ENCODE measurements at places on chromosomes 2 and 18.

DNA sequence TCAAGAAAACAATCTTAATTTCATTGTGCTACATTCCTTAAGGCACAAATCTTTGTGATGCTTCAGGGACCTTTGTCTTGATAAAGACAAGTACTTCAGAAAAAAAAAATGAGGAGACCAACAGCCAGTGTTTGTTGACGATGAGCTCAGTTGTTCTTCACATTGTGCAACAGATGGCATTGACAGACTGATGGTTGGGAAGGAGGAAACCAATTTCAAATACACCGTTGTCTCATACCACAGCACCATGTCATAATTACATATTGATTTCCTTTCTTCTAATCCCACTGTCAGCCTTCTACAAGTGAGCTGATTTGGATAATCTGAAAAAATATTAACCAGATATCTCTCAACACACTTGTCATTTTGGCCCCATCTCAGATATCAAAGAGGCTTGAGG, 53.7 kb upstream of the GRB14 start:
- DNase-seq = no peak

DNA sequence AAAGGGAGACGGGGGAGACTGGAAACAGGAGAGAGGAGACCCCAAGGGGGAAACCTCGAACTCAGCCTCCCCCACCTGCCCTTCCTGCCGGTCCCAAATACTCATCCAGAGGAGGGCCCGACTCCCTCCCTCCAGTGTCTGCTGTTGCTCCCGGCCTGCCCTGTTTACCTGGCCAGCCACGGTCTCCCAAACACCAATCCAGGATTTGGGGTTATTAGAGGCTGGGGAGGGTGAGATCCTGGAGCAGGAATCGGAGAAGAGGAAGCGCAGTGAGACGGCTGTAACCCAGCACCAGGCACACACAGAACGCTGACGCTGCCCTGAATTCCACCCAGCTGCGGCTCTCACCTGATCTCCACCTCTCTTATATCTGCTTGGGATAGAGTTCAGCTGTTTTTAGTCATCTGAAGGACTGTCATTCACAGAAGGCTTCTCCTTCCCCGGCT, 213.0 kb downstream of the TNS1 start:
- DNase-seq = no peak

DNA sequence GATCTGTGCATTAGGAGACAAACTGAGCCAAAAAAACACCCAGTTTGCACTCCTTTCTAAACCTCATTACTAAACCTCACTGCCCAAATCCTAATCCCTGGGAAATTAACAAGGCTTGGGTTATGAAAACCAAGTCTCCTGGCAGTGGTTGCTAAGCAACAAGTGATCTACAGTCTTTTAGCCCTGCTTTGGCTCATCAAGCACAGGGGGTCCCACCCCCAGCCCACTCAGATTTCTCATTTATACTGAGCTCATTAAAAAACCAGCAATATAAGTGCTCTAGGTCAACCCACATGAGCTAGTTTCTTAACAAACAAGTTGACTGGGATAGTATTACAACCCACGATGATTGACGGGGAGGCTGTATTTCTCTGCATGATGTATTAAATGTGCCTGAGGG, 18.4 kb downstream of the DNER start:
- DNase-seq = no peak

GRCh38 chr2:165927353-165927752, 26.2 kb downstream of the TTC21B start:
- no peak for DNase-seq

DNA sequence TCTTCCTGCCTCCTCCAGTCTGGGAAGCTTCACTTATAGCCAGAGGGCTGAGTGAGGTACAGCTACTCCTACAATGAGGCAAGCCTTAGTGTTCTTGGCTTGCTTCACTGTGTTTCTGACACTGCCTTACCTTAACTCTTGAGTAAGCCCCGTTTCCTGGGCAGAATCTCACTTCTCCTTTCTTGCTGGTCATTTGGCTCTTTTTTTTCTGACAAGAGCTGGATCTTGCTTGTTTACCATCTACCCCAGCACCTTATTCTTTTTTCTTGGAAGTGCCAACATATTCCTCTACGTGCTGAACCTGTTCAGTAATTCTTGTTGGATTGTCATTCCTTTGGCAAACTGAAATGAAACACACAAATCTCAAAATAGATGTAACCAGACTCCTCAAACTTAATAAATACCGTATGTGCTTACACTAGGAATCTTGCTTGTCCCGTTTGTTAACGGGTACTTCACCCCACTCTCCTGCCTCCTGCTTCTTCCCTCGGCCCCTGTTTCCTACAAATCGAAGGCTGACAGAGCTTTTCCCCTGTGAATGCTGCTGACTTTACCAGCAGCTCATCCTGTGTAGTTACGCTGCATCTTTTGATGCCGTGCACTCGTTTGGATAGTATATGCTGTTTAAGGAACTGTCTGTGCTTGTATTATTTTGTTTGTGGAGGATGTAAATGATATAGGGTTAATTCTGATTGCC, 132.2 kb downstream of the FMNL2 start:
- peak; percentile 79 for DNase-seq

All from C1 segment of cervical spinal cord (tissue), 14 donors.